ENCODE measurements at places on chromosomes 2 and 18. TPM values are rescaled to one million over a fixed set of nuclear protein-coding genes. Genes with fewer than 3 reads are reported as not detected.

Gene CABLES1
- 3.3 TPM for total RNA-seq

DNA sequence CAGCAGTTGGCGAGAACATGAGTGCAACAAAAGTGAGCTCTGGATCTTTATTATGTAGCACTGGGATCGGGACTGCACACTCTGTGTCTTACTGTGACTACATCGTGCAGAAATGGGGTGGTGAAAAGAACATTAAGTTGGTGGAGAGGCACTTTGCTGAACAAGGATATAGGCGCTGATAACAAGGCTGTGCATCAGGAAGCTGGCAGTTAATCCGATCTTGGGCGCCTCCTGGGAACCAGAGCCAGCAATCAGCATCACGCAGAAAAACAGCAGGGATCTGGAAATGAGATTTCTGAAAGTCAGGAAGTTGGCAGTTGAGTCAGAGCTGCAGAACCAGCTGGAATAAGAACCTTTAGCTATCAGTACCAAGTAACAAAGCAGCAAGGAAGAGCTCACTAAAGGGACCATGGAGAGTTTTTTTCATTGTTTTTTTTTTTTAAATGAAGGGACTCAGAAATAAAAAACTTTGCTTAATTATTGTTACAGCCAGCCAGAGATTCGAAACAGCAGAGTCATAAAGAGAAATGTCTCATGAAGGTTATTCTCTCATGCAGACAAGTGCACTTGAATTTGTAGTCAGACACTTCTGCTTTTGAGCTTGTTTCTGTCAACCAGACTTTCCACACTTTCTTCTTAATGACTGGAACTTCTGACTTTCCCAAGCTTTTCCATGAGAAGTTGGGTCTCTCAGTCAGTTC lies 22.8 kb upstream of the MYO3B start:
- no peak for DNase-seq

- DNase-seq, result no peak
These were observed 32.4 kb downstream of the TMEM87B start for GRCh38 chr2:112087346-112088020.

- DNase-seq, result no peak
These were observed 290.9 kb upstream of the HDAC4 start for GRCh38 chr2:239691720-239692119.

GRCh38 chr2:119180892-119181291 lies 22.3 kb upstream of the C1QL2 start:
- DNase-seq, result no peak

DNA sequence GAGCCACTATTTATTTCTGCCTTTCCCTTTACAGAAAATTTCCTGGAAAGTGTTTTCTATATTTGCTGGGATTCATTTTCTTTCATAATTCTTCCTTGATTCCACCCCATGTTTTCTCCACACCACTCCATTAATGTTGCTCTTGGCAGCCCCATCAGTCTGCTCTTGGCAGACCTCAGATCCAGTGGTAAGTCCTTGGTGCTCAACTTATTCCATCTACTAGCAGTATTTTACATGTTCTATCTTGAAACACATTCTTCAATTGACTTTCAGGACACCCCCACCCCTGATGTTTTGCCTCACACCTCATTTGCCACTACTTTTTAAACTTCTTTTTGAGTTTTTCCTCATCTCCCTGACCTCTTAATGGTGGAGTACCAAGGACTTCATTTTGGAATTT lies 65.0 kb downstream of the HNMT start:
- peak; percentile 37 for DNase-seq

- no peak for DNase-seq
These were observed 1647.1 kb downstream of the SUCLG1 start for GRCh38 chr2:82811946-82812345.

DNA sequence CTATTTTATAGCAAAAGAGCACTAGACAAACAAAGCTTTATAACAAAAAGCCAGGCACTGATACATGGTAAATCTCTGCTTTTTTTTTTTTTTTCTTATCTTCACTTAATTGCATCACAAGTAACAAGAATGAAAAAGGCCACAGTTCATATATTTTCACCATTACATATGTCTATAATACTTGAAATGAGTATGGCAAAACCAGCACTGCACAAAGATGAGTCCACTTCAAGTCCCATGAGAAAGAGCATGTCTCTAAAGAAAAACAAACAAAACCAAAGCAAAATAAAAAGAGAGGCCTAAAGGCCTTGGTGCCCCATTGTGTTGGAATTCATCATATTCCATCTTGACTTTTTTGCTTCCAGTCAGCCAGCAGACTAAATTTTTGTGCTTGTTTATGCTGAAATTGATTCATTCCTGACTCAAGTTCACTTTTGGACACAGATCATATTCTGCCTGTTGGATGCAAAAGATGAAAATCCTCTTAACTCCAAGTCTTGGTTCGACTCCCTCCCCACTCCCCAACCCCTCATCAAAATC lies 264.9 kb upstream of the CCDC68 start:
- DNase-seq, result no peak

Gene NEURL3
- not detected for total RNA-seq

DNA sequence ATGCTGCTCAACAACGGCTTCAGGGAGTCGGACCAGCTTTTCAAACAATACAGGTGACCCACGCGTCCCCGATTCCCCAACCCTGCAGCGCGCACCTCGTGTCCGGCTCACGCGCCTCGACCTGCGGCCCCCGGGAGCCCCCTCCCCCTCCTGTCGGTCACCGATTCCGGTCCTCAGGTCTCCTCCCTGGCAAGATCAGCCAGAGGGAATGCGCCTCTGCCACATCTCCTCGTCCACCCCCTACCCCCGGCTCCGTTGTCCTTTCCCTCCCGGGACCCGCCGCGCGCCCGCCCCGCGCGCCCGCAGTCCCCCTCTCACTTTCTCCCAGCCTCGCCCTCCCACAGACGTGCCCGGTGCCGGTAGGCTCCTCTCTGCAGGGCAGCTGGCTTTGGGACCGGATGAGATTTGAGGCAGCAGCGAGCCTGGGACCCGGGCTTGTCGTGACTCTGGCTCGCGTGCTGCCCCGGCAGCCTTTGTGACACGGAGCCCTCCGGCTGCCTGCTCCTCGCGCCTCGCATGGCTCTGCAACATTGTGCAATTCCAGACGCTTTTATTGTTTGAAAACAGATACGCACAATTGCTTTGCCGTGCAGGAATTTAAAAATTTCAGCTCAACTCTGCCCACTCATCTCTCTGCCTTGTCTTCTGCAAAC lies 558 bp downstream of the TTC39C start:
- DNase-seq, result peak; percentile 75

Gene AKAIN1
- total RNA-seq, result not detected

DNA sequence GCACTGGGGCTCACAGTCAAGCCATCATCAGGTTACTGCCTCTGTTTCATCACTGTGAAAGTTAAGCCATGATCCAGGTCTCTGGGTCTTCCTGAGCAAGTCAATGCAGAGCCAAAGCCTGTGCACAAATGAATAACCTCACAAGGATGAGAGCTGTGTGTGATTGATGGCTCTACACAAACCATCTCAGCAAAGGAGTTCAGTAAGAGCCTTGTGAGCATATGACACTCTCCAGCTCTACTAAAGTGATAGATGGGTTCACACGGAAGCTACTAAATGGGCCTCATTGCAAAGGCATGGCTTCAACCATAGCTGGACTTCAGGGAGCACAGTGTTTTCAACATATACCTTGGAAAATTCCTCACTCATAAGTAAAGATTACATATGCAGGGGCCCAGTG lies 101.5 kb downstream of the AFF3 start:
- no peak for DNase-seq

DNA sequence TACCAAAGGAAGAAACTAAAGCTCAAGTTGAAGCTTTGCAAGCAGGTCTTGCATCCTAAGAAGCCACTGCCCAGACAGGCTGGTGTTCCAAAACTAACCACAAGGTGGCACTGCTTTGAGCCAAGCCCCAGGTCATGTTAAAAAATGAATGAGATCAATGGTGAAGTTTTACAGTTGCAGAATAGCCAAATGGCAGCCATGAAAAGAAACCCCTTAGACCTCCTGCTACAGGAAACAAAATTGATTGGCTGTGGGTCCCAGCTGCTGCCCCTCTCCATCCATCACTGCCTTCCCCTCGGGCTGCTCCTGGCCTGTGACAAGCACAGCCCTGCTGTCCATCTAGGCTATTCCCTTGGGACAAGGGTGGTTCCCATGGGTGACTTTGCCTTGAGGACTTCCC lies 20.7 kb upstream of the MREG start:
- peak; percentile 64 for DNase-seq

- peak; percentile 78 for DNase-seq
These were observed 105.9 kb downstream of the RBMS1 start for GRCh38 chr2:160387558-160388262.

Gene SLC5A7
- 0.19 TPM for total RNA-seq

DNA sequence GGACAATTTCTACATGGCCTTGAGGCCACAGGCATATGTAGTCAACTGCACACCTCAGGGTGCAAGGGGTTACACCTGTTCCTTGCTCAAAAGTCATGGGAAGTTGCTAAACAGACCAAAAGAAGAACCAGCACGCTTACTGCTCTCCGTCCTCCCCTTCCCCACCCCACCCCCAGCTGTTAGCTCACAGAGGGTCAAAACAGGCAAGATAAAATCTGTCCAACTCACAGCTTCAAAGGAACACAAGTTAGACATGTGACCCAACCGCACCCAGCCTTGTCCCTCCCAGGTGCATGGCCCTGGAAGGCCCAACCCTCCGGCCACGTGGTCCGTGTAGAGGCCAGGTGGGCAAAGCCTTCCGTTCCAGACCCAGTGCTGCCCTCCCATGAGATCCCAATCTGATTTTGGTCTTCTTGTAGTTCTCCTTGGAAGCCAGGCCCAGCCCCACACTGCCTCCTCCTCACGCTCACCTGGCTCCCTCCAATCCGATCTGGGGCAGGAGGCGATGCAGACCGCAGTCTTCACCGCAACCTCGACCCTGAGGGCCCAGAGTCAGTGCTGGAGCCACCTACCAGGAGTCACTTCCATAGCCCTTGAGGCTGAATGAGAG lies 14.5 kb upstream of the ASPRV1 start:
- peak; percentile 59 for DNase-seq

GRCh38 chr2:72770879-72771461 lies 54.9 kb downstream of the EXOC6B start:
- no peak for DNase-seq

Gene TRAPPC8
- total RNA-seq, result 34.1 TPM

Gene RESP18
- not detected for total RNA-seq

DNA sequence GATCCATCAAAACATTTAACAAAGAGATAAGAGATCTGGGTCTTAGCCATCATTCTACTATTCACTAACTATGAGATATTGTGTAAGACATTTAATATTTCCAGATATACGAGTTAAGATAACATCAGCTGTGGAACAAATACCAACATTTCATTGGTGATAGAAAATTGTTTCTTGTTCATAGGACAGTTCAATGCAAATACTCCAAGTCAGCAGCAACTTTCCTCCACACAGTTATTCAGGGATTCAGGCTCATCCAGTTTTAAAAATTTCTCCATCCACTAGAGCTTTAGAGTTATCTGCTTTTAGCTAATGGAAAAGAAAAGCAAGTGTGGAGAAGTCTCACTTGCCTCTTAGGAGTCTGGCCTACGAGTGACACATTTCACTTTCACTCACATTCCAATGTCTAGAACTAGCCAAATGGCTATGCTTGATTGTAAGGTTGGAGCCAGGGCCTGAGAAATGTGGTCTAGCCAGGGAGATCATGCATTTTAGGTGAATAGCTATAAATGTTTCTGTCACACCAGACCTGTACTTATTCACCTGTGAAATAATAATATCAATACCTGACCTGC lies 119.3 kb upstream of the MAPRE2 start:
- DNase-seq, result no peak

DNA sequence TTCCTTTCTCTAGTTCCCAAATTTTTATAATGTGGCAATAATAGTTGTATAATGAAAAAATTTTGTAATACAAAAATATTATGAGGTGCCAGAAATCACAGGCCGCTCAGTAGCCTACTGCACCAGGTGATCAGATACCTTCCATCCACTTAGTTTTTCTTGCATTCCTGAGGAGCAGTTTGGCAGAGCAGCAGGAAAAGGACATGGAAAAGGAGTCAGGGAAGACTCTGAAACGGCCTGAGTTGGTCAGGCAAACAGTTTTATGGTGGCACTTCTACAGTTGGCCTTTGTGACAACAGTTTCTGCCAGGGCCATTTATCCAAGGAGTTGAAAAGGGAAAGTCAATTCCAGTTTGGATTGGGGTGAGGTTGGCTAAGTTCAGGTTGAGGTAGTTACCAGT lies 165.4 kb upstream of the ALPP start:
- no peak for DNase-seq

All from Right ventricle myocardium superior (tissue), 1 donor.